ENCODE measurements at places on chromosomes 1 and 21.

GRCh38 chr21:21688889-21689288 lies 690.7 kb downstream of the NCAM2 start:
- DNase-seq: no peak

DNA sequence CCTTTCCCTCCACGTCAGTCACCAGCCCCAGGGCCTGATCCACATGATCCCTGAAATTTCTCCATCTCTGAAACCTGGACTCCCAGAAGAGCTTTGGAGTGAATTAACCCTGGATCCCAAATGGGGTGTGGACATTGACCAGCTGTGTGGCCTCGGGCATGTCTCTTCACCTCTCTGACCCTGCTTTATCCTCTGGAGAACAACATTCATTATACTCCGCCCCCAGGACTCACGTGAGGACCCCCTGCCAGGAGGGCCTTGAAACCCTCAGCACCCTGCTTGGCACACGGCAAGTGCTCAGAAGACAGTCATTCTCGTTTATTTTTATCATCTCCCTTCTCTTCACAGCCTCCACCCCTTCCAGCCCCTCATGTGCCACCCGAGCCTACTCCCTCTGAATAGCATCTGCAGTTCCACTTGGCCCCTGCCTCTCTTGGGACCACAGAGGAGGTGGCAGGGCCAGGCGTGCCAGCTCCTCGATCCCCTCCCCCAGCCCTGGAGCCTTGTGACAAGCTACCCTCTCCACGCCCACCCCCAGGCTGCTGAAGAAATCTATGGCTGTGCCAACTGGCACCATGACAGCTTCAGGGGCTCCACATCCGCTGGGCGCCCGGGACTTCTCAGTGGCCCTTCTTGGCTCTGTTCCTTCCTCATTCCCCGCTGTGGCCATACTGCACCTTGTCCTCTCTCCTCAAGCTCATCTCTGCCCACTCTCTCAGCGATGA lies 18.0 kb downstream of the ADGRB2 start:
- no peak for DNase-seq

DNA sequence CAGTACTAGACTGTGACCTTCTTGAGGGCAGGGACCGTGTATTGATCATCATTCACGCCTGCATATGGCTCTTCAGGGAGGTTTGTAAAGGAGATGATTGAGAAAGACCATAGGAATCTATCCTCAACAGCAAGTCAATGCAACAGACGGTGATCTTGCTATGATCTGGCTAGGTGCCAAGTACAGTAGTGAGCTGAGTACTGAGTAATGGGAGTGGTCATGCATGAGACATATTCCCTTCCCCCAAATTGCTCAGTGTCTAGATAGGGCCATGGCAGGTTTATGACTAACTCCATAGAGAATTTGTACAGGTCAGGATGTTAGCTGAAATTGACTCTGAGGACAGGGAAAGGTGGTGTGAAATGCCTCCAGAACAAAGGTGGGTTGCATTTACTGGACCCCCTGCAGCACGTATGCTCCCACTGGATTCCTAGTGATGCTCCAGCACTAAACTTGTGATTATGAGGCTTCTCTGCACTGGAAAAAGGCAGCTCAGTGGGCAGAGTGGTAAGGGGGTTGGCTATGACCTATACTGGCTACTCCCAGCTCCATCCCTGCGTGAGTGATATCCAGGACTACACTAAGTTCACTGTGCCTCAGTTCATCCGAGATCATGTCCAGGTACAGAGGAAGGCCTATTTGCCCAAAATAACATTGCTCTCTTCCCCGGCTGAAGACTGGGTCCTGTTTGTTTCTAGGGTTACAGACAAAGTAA lies 37.2 kb downstream of the KCNJ6 start:
- DNase-seq: no peak

- DNase-seq: no peak
These were observed 639 bp upstream of the DNAJB4 start for GRCh38 chr1:78003882-78004718.

DNA sequence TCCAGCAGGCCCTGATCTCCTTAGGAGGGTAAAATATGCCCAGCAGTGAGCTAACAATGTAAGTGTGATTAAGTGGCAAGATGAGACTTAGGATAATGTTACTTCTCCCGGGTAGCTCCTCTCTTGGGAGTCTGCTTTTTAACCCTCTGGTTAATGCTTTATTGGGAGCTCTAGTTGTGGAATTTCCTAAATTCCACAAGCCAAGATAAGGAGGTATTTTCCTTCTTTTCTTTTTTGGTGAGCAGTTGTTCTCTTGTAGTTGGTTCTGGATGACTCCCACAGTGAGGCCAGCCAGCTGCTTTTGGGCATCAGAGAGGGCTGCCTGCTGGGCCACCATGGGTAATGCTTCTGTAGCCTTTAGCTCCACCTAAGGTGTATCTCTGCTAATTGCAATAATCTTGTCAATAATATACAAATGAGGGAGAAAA lies 19.3 kb downstream of the C1orf52 start:
- no peak for DNase-seq

DNA sequence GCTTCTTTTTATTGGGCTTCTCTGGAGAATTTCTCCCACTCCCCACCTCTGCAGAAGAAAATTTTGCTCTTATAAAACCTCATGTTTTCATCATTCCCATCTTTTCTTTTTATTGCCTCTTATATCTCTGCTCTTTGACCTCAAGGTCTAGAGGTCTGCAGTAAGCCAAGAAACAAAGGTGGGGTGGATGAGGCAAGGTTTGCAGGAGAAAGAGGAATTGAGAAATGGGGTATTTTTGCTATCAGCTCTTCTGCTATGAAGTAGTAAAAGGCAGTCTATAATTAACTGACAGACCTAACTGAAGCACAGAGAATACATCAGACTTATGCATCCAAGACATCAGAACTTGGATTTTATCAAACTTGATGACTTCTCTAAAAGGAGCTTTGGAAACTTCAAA lies 22.9 kb downstream of the SYT11 start:
- DNase-seq: no peak

DNA sequence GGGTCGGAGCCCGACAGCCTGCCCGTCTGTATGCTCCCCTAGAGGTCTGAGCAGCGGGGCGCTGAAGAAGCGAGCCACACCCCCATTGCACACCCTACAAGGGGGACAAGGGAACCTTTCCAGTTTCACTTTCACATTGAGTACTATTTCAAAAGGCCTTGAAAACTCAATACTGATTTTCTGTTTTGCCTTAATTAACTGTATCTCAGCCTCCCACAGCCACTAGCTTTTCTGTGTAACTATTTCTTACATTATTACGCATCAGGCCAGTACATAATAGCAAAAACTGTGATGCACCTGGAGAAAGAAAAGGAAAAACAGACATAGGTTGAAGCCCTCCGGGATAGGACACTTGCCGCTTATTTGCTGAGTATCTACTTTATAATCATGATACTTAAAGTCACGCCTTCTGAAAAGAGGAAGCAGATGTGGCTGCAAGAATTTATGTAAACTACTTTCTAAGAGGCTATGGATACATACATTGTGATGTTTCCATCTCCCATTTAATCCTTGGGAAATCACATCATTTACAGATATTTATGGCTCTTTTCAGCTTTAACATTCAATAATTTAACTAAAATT lies 1719.5 kb downstream of the MRPL39 start:
- DNase-seq: no peak

GRCh38 chr1:55848906-55849305 lies 633.7 kb upstream of the USP24 start:
- DNase-seq: no peak

DNA sequence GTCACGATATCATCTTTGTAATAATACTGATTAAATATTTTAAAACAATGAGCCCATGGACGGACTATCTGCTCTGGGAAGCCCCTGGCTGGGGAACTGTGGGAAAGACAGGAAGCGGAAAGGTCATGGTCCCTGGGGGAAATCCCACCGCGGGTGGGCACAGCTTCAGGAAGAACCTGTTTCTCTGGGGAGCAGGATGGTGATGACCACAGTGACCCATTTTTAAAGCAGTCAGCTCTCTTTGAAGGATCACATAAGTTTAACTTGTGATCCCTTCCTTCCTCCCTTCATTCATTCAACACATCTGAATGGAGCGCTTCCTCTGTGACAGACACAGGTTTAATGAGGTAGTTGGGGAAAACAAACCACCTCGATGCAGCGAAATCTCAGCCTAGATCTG lies 73.0 kb downstream of the DHRS3 start:
- no peak for DNase-seq

DNA sequence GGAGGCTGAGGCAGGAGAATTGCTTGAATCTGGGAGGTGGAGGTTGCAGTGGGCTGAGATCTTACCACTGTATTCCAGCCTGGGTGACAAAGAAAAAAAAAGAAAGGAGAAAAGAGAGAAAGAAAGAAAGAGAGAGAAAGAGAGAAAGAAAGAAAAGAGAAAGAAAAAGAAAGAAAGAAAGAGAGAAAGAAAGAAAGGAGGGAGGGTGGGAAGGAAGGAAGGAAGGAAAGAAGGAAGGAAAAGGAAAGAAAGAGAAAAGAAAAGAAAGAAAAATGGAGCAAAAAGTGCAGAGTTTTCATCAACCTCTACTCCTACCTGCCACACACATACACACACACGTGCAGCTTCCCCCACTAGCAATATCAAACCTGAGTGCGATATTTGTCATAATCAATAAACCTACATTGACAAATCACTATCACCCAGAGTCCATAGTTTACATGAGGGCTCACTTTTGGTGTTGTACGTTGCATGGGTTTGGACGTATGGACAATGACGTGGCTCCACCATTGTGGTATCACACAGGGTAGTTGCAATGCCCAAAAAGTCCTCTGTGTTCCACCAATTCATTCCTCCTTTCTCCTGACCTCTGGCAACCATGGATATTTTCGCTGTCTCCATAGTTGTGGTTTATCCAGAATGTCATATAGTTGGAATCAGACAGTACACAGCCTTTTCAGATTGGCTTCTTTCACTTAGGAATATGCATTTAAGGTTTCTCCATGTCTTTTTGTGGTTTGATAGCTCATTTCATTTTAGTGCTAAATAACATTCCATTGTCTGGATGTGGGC lies 36.5 kb downstream of the EVA1C start:
- no peak for DNase-seq

- no peak for DNase-seq
These were observed 5.1 kb upstream of the HMGCS2 start for GRCh38 chr1:119773711-119774241.

GRCh38 chr1:223742856-223743517 lies 30.6 kb downstream of the CAPN2 start:
- no peak for DNase-seq

DNA sequence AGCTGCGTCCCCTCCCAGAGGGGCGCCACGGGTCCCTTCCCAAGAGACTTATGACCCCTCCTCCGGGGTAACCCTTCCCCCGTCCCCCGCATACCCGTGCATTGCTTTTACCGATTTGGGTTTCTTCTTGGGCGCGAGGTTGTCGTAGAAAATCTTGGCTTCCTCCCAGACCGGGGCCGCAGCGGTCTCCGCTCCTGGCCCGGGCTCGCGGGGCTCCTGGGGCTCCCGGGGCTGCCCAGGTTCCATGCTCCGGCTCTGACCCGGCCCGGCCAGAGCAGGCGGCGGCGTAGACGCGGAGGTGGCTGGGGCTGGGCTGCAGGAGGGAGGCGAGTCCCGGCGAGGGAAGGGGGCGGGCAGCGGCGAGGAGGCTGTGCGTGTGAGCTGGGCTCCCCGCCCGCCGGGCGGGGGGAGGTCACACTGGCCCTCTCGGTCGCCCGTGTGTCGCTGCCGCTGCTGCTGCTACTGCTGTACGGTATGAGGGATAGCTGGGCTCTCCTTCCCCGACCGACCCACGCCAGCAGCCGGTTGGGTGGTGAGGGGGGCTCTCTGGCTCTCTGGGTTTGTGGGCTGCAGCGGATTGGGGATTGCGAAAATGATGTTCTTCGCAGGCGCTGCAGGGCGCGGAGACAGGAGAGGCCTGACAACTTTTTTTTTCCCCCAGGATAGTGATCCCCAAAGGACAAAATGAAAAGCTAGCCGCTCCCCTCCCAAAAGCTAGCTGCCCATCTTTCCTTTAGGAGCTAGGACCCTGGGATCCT lies at the start of gene NT5C1A:
TSS of gene NT5C1A (minus strand) at position 315 of the 758 bp plus-strand sequence. CDS start at position 246, 69 bp downstream.
- DNase-seq: no peak

- no peak for DNase-seq
These were observed 113.7 kb upstream of the SLC35F3 start for GRCh38 chr1:233790662-233791371.

GRCh38 chr1:147541672-147542568 lies 619 bp downstream of the BCL9 start:
- DNase-seq: peak; percentile 24

DNA sequence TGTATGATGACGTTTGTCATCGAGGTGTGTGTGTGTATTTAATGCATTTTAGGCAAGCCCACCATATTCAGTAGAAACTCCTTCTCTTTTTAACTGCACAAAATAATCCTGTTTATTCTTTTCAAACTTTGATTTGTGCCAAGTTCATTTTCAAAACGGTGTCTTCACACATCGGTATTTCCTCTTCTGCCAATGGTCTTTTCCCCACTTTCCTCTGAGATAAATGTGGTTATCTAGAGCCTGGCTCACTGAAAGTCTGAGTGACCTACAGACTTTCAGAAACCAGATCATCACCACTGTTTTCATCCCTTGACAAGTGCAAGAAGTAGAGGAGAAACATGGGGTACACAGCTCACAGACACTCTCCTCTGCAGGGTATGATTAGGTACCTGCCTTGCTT lies 69.4 kb downstream of the GPATCH2 start:
- no peak for DNase-seq

GRCh38 chr1:226714148-226714547 lies 24.9 kb downstream of the ITPKB start:
- DNase-seq: no peak

DNA sequence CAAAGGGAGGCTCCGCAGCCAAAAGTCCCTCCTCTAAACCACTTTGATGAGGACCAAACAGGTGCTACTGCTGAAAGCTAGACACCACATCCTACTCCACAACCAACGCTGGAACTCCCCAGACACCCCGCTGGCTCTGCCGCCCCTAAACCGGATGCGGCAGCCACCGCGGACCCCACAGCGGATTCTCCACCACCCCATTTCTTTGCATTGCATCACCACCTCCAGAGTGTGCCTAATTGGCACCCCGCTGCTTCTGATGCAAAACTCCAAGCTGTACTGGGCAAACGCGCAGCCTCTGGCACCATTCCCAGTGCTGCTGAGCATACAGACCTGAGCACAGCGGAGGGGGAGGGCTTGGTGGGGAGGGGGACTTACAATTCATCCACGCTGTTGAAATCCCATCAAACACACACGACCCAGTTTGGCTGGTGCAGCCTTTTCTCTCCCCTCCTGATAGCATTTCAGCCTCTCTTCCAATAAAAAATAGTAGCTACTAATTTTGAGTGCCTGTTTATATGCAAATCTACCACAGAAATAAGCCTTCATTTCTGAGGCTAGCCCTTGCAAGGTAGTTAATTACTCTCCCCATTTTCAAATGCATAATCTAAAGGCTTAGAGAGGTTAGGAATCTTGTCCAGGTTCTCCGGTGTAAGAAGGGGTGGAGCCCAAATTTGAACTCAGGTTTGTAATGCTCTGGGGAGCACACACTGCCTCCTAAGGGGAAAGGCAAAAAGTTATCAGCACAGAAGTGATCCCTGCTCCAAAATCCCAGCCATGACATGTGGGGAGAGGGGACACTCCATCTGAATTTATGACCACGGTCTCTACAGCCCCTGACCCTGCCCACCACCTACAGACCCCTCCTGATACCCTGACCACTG lies 12.2 kb upstream of the RGS16 start:
- DNase-seq: no peak
